Osteoblast (primary cell): ENCODE measurements at places on chromosomes 5 and 9. TPM values are rescaled to one million over a fixed set of nuclear protein-coding genes. Genes with fewer than 3 reads are reported as not detected.

Gene EFNA5
- 10.0 and 12.3 TPM in 2 replicates for total RNA-seq

Gene SPATA31C1
- total RNA-seq, result not detected in 2 replicates

Gene PCDHA9
- 0.29 and 0.36 TPM in 2 replicates for total RNA-seq

Gene KIAA1958
- total RNA-seq, result 2.4 and 2.5 TPM in 2 replicates

Gene PCDHAC2
- 0.36 and 0.59 TPM in 2 replicates for total RNA-seq

Gene PCDH1
- total RNA-seq, result 0.29 and 1.4 TPM in 2 replicates

Gene DCAF12
- 21.4 and 21.8 TPM in 2 replicates for total RNA-seq

- peaks cover 3% of the 10 kb centered on the region for H3K4me1 ChIP-seq
- no peaks in the 10 kb centered on the region for H3K36me3 ChIP-seq
- no peak overlapping the region for H3K4me3 ChIP-seq
- no peak for DNase-seq
- no peak overlapping the region for H3K27ac ChIP-seq
These were observed 10.0 kb downstream of the BSPRY start for GRCh38 chr9:113359385-113359784.

GRCh38 chr5:176891331-176891958 is 7.7 kb downstream of the HK3 start:
- no peaks in the 10 kb centered on the region for H3K4me1 ChIP-seq
- H3K4me3 ChIP-seq, result no peak overlapping the region
- H3K36me3 ChIP-seq, result no peaks in the 10 kb centered on the region
- H3K27ac ChIP-seq, result no peak overlapping the region

GRCh38 chr9:5868235-5868634 is 22.5 kb upstream of the MLANA start:
- H3K27ac ChIP-seq, result no peak overlapping the region
- H3K4me1 ChIP-seq, result no peaks in the 10 kb centered on the region
- H3K4me3 ChIP-seq, result no peak overlapping the region
- no peaks in the 10 kb centered on the region for H3K36me3 ChIP-seq
- DNase-seq, result no peak
- no peaks in the 10 kb centered on the region for H3K27me3 ChIP-seq

DNA sequence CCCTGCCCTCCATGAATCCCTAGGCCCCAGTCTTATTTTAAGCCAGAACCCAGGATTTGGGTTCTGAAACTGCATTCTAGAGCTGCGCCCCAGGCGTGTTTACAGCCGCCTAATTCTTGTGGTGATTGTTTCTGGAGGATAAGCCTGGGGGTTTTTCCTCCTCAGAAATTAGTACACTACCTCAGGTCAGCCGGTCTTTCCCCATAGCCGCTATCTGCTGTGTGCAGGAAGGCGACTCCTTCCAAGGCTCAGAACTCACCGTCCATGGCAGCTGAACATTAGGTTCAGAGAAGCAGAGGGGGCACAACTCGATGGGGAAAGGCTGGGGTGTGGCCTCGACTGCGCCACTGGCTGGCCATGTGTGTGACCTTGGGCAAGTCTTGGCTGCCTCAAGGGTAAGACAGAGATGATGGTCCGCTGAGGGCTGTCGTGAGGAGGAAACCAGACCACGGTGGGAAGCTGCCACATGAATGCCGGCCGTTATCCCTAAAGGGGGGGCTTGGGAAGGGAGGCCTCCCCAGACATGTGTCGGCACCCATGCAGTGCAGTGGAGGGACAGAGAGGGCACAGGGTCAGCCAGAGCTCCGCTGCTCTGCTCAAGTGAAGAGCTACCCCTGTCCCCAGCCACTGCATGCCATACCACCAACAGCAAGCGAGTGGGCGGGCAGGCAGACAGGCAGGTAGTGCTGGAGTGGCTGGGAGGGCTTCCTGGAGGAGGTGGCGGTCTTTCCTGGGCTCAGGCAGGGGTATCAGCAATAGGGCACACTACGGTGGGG is 28.9 kb downstream of the SHB start:
- H3K27me3 ChIP-seq, result no peaks in the 10 kb centered on the region
- H3K27ac ChIP-seq, result peak overlapping the region; percentile 61
- H3K4me1 ChIP-seq, result peaks cover 47% of the 10 kb centered on the region
- no peak for DNase-seq
- no peak overlapping the region for H3K4me3 ChIP-seq

GRCh38 chr5:175697846-175698245 is 40.0 kb downstream of the HRH2 start:
- H3K27me3 ChIP-seq, result no peaks in the 10 kb centered on the region
- no peak for DNase-seq
- H3K4me1 ChIP-seq, result no peaks in the 10 kb centered on the region
- H3K4me3 ChIP-seq, result no peak overlapping the region

DNA sequence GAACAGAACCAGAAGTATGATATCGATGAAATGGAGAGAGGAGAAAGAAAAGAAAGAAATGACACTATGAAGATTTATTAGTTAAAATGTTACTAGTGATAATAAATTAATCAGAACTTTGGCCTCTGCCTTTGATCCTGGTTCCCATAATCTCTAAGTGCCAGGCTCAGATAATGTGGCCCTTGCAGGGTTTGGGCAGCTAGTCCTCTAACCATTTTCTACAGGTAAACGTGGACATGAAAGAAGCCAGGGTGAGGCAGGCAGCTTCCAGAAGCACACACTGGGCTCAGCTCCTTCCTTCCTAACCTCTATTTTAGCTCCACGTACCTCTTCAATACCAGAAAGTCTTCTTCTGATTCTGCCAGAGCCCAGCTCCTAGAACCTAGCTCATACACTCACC is 30.6 kb downstream of the SYK start:
- DNase-seq, result no peak
- H3K4me3 ChIP-seq, result no peak overlapping the region
- no peaks in the 10 kb centered on the region for H3K27me3 ChIP-seq
- no peak overlapping the region for H3K27ac ChIP-seq
- no peaks in the 10 kb centered on the region for H3K36me3 ChIP-seq
- H3K4me1 ChIP-seq, result no peaks in the 10 kb centered on the region

- no peak for DNase-seq
- no peak overlapping the region for H3K4me3 ChIP-seq
- no peaks in the 10 kb centered on the region for H3K27me3 ChIP-seq
- no peaks in the 10 kb centered on the region for H3K36me3 ChIP-seq
These were observed 127.7 kb downstream of the RXRA start for GRCh38 chr9:134453776-134454475.
